A673 (cell line): ENCODE measurements at places on chromosomes 13 and 19. TPM values are rescaled to one million over a fixed set of nuclear protein-coding genes. Genes with fewer than 3 reads are reported as not detected.

PTPRH gene
- 0.17 and 0.55 TPM in 2 replicates for total RNA-seq

RFPL4A gene
- not detected in 2 replicates for total RNA-seq

DNA sequence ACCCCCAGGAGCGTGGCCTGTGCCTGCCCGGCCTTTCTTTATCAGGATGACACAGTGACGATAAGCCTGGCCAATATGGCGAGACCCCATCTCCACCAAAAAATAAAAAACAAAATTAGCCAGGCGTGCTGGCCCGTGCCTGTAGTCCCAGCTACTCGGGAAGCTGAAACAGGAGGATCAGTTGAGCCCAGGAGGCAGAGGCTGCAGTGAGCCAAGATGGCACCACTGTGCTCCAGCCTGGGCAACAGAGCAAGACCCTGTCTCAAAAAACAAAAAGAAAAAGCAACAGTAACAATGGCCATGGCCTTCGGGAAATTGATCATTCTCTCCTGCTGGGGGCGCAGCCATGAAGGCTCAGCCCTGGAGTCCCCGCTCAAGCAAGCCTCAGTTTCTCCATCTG lies 11.1 kb downstream of the PEX11G start:
- DNase-seq = no peak

DNA sequence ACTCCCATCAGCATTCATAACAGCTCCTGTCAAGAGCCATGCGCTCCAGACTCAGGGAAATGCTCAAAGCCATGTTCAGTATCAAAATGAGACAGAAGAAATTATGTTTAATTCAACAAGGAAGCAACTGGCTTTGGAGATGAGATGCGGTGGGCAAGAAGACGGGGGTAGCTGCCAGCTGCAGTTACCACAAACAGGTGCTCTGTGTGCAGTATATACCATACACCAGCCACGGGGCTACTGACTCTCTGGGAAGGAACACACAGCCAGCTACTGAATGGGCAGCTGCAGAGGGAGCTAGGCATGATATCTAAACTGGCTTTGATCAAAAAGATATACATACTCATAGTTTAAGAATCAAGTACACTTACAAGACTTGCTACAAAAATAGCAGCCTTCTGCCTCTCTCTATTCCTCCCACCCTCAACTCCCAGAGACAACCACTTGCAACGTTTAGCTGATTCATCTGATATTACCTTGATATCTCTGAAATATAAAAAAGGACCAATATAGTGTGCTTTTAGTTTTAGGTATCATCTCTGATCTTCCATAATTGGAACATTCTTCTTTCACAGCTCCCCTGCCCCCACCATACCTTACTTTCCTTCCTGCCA lies 593.0 kb downstream of the UQCRFS1 start:
- no peak for DNase-seq

- DNase-seq = no peak
These were observed 799.7 kb upstream of the SPRY2 start for GRCh38 chr13:81140675-81141074.

- DNase-seq = no peak
These were observed 12.5 kb downstream of the SAFB start for GRCh38 chr19:5635427-5635826.

DNA sequence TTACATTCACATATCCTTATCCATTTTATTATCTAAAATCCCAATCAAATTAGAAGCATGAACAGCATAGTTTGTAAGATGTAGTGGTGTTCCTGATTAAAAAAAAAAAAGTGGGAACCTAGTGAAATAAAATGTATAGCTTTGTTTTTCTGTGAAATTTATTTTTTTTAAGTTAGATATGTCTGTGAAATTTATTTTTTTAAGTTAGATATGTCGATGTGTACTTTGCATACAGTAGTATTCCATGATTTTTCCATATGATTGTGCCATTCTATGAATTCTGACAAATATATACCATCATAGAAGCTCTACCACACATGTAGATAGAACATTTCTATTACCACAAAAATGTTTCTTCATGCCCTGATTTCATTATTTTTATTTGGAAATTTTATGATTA lies 6.0 kb upstream of the MAB21L1 start:
- DNase-seq = no peak

DNA sequence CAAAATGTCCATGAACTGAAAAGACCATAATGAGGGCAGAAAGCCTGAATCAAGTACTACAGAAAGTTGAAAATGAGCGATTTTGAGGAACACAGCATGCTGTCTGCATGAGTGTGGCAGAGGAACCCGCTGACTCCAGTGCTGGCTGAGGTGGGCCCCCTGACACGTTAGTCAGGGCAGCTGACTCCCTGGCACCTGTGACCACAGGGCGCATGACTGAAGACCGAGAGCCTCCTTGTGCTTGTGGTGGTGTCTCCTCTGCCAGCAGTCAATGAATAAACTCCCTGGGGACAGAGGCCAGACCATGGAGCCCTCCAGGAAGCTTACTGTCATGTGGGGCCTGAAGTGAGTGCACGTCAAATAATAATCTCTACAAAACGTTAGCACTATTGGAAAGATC lies 38.4 kb upstream of the VSTM2B start:
- DNase-seq = no peak

GRCh38 chr19:48487544-48487943 lies 18.4 kb downstream of the CYTH2 start:
- no peak for DNase-seq

- DNase-seq = no peak
These were observed 480.1 kb downstream of the GPC5 start for GRCh38 chr13:91878491-91878890.
